ENCODE measurements at places on chromosomes 16 and 17.

- H3K4me1 ChIP-seq: no peaks in the 10 kb centered on the region
- H3K4me3 ChIP-seq: no peak overlapping the region
- H3K36me3 ChIP-seq: no peaks in the 10 kb centered on the region
- no peak for DNase-seq
- no peaks in the 10 kb centered on the region for H3K27me3 ChIP-seq
These were observed 14.2 kb upstream of the TEKT5 start for GRCh38 chr16:10708969-10709368.

DNA sequence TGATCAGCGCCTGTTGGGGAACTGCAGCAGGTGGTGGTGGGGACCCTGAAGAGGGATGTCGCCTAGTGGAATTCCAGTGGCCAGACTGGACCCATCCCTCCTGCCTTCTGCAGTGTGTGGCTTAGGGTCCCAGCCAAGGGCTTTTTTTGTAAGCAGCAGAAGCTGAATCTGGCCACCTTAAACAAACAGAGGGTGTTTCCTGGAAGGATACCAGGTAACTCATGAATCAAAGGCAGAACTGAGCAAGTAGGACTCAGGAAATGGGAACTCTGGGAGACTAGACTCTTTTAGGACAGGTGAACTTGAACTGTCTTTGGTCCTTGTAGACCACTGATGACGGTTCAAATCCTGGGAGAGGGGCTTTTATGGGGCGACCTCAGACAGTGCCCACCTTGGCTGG lies 124.0 kb downstream of the ABCC6 start:
- H3K4me3 ChIP-seq: no peak overlapping the region
- H3K27ac ChIP-seq: no peak overlapping the region
- no peak for DNase-seq

GRCh38 chr16:19831678-19832077 lies 53.0 kb downstream of the GPRC5B start:
- DNase-seq: no peak
- no peaks in the 10 kb centered on the region for H3K36me3 ChIP-seq
- no peak overlapping the region for H3K27ac ChIP-seq
- H3K4me3 ChIP-seq: no peak overlapping the region

- peaks cover 5% of the 10 kb centered on the region for H3K36me3 ChIP-seq
- DNase-seq: no peak
- H3K27ac ChIP-seq: no peak overlapping the region
- H3K4me1 ChIP-seq: no peaks in the 10 kb centered on the region
- H3K27me3 ChIP-seq: no peaks in the 10 kb centered on the region
These were observed 398.5 kb upstream of the DYNLRB2 start for GRCh38 chr16:80142281-80142680.

DNA sequence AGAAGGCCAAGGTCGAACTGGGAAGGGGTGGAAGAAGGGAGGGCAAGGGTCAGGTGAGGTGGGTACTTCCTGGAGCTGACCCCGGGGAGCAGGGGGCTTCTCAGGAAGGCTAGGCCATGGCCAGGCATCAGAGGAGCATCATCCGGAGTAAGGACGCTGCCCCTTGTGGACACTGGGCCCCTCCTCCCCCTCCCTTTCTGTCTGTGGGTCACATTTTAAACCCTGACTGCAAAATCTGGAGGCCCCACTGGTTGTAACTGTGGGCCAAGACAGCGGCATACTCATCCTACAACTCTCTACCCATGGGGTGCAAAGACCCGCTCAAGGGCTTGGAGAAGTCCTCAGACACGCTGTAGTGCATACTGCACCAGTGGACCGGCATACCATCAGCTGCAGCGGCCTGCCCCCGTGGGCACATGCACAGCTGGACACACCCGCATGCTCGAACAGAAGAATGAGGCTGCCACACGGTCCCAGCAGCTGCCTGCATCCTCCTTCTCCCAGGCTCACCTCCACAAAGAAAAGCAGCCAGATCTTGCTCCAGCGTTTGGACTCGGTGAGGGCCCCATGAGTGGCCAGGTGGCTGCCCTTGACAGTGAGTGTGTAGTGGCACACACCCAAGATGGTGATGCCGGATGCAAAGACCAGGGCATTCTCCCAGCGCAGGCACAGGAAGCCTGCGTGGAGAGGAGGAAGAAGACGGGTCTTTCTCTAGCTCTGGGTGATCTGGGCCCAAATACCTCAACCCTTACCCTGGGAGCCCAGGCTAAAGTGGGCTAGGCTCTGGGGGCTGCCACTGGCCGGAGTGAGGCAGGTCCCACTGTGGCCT lies 1.2 kb downstream of the FADS6 start:
- no peaks in the 10 kb centered on the region for H3K4me1 ChIP-seq
- H3K36me3 ChIP-seq: no peaks in the 10 kb centered on the region
- no peak overlapping the region for H3K27ac ChIP-seq
- peaks cover 27% of the 10 kb centered on the region for H3K27me3 ChIP-seq
- H3K4me3 ChIP-seq: no peak overlapping the region

GRCh38 chr16:15894571-15895374 lies 6.4 kb upstream of the CEP20 start:
- no peaks in the 10 kb centered on the region for H3K27me3 ChIP-seq
- no peaks in the 10 kb centered on the region for H3K4me1 ChIP-seq
- no peaks in the 10 kb centered on the region for H3K36me3 ChIP-seq
- DNase-seq: no peak
- no peak overlapping the region for H3K4me3 ChIP-seq
- no peak overlapping the region for H3K27ac ChIP-seq

GRCh38 chr16:70364399-70364798 lies 17.7 kb downstream of the DDX19A start:
- H3K4me1 ChIP-seq: no peaks in the 10 kb centered on the region
- no peak overlapping the region for H3K4me3 ChIP-seq
- no peaks in the 10 kb centered on the region for H3K27me3 ChIP-seq
- no peak overlapping the region for H3K27ac ChIP-seq

DNA sequence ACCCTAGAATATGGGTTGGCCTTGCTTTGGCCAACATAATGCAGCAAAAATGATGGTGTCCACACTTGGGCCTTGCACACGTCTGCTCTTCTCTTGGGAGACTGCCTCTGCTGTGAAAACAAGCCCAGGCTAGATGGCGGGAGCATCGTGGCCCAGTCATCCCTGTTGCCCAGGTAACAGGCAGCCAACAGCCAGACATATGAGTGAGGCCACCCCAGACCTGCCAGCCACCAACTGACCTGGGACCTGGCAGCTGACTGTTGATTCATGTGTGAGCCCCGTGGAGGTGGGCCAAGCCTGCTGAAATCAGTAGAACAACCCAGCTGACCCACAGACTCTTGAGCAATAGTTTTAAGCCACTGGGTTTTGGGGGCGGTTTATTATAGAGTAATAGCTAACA lies 39.4 kb upstream of the CDH3 start:
- no peaks in the 10 kb centered on the region for H3K27me3 ChIP-seq
- H3K4me3 ChIP-seq: no peak overlapping the region
- H3K27ac ChIP-seq: no peak overlapping the region
- no peak for DNase-seq
- H3K36me3 ChIP-seq: no peaks in the 10 kb centered on the region
- no peaks in the 10 kb centered on the region for H3K4me1 ChIP-seq

GRCh38 chr17:69594641-69595040 lies 180.1 kb downstream of the MAP2K6 start:
- no peak overlapping the region for H3K27ac ChIP-seq
- no peaks in the 10 kb centered on the region for H3K4me1 ChIP-seq
- DNase-seq: no peak
- no peak overlapping the region for H3K4me3 ChIP-seq

- H3K27me3 ChIP-seq: no peaks in the 10 kb centered on the region
- H3K27ac ChIP-seq: peak overlapping the region; percentile 74
- DNase-seq: no peak
- peak overlapping the region; percentile 99 for H3K4me3 ChIP-seq
- H3K4me1 ChIP-seq: 0 out of 2 replicates have a peak, but pooled peaks cover 4% of the 10 kb centered on the region
These were observed 24.5 kb downstream of the TRPV2 start for GRCh38 chr17:16439811-16440351.

GRCh38 chr16:66846266-66846665 lies 2.1 kb downstream of the CA7 start:
- H3K27ac ChIP-seq: no peak overlapping the region
- DNase-seq: no peak
- H3K4me3 ChIP-seq: no peak overlapping the region
- H3K4me1 ChIP-seq: no peaks in the 10 kb centered on the region
- H3K36me3 ChIP-seq: no peaks in the 10 kb centered on the region

DNA sequence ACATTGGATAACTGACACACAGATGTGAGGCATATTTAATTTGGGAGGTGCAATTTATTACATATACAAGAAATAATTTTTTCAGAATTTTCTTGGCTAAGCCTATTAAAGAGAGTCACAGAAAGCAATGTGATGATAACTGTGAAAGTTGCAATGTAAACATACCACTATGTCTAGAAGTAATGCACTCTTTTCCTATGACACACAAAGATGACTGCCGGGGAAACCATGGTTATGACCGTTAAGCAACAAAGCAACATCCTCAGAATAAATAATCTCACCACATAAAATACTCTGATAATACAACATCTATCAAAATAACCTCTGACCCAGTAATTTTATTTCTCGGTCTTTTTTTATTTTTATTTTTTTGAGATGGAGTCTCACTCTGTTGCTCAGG lies 10.5 kb upstream of the QRICH2 start:
- peaks cover 28% of the 10 kb centered on the region for H3K36me3 ChIP-seq
- no peaks in the 10 kb centered on the region for H3K4me1 ChIP-seq
- H3K4me3 ChIP-seq: no peak overlapping the region
- H3K27me3 ChIP-seq: no peaks in the 10 kb centered on the region

- no peaks in the 10 kb centered on the region for H3K36me3 ChIP-seq
- H3K4me3 ChIP-seq: no peak overlapping the region
- no peaks in the 10 kb centered on the region for H3K4me1 ChIP-seq
- no peak overlapping the region for H3K27ac ChIP-seq
- no peak for DNase-seq
These were observed 84.5 kb downstream of the WNT3 start for GRCh38 chr17:46733837-46734475.

GRCh38 chr17:79400989-79401703 lies 209.7 kb downstream of the RBFOX3 start:
- H3K27ac ChIP-seq: no peak overlapping the region
- peaks cover 8% of the 10 kb centered on the region for H3K27me3 ChIP-seq
- DNase-seq: peak; percentile 88
- no peaks in the 10 kb centered on the region for H3K4me1 ChIP-seq
- H3K4me3 ChIP-seq: peak overlapping the region; percentile 78

DNA sequence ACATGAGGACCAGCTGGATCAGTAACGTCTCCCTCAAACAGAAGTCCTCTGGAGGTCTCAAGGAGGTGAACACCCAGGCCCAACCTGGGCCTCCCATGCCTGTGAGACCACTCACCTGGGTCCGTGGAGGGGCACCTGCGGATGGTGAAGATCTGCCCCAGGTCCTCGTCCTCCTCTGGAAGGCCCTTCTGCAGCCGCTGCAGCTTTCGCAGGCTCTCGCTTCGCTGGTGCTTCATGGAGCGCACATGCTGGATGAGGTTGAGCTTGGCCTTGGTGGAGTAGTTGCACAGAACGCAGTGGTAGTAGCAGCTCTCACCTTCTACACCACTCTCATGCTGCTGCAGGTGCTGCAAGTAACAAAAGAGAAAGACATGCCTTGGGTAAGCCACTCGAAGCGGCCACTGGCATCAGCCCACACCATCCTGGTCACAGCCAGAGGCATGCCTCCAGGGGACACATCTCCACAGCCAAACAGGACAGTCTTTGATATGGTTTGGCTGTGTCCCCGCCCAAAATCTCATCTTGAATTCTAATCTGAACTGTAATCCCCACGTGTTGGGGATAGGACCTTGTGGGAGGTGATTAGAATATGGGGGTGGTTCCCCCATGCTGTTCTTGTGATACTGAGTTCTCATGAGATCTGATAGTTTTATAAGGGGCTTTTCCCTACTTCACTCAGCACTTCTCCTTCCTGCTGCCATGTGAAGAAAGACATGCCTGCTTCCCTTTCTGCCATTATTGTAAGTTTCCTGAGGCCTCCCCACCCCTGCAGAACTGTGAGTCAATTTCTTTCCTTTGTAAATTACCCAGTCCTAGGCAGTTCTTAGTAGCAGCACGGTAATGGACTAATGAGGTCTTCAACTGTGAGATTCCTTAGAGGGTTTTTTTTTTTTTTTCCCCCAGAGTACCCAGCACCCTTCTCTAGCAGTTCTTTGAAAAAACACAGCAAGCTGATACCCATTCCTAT lies 158.0 kb downstream of the ZFHX3 start:
- no peak overlapping the region for H3K27ac ChIP-seq
- no peak overlapping the region for H3K4me3 ChIP-seq
- H3K4me1 ChIP-seq: no peaks in the 10 kb centered on the region
- no peaks in the 10 kb centered on the region for H3K36me3 ChIP-seq
- H3K27me3 ChIP-seq: no peaks in the 10 kb centered on the region
- no peak for DNase-seq

DNA sequence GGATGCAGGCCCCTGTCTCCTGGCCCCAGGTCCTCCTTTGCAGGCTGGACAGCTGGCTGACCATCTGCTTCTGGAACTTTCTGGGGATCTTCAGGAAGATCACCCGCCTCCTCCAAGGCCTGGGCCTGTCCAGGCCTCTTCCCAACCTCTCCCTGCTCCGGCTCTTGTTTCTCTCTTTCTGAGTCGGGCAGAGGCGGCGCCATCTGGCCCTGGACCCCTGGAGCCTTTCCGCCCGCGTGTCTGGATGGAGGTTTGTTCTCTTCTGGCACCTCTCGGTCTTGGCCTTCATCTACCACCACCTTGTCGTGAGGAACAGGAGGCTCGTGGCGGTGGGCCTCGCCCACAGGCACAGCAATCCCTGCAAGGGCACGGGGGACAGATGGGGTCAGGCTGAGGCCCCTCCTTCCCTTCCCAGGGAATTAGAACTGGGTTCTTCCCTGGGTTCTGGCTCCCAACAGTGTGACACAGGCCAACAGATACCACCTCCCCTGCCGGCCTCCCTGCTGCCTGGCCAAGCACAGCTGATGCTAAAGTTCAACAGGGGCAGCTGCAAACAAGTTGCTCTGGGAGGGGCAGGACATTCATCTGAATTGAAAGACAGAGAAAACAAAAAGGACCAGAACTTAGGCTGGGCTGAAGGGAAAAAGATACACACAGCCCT lies 13.3 kb downstream of the NDUFAF8 start:
- no peak for DNase-seq
- H3K4me3 ChIP-seq: peak overlapping the region; percentile 53
- no peaks in the 10 kb centered on the region for H3K4me1 ChIP-seq
- no peaks in the 10 kb centered on the region for H3K27me3 ChIP-seq
- H3K27ac ChIP-seq: no peak overlapping the region

- no peaks in the 10 kb centered on the region for H3K36me3 ChIP-seq
- H3K4me3 ChIP-seq: no peak overlapping the region
- no peak overlapping the region for H3K27ac ChIP-seq
- H3K27me3 ChIP-seq: no peaks in the 10 kb centered on the region
- DNase-seq: no peak
These were observed 227.3 kb downstream of the IRX3 start for GRCh38 chr16:54059319-54059718.

Measured in H9 (cell line).